ENCODE measurements at places on chromosomes 1 and 21.
A peak's percentile ranks its signal among the peaks of the same experiment; 100 is the strongest.

DNA sequence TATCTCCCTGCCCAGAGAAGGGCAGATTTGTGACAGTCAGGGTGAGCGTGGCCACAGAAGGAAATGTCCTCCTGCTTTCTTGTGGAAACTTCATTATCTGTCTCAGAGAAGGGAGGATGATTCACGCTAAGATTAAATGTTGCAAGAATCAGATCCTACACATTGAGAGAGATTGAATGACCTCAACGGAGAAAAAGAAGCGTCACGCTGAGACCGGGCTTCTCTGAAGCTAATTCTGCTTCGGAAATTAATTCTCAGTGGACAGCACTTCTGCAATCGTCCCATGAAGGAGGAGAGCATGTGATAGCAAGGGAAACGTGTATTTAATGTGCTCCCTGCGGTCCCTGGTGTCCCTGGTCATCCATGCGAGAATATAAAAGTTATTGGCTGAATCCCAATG is 19.8 kb upstream of the C1orf21 start:
- DNase-seq = no peak

GRCh38 chr1:100971021-100971420 is 54.6 kb downstream of the DPH5 start:
- DNase-seq = no peak

DNA sequence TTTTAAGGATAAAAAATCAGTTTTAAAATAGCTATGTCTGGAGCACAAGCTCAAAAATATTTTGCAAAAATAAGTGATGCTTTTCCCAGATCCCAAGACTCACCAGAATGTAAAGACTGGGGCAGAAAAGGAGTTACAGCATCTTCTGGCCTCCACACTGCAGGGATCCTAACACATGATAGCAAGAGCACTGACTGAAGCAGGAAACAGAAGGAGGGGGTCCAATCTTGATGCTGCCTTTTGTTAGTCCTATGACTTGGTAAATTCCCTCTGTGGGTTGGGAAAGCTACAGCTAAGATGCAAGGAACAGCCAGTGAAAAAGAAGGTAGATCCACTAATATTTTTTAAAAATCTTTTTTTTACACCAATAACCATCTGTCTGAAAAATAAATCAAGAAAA is 54.2 kb upstream of the TNR start:
- DNase-seq = no peak

DNA sequence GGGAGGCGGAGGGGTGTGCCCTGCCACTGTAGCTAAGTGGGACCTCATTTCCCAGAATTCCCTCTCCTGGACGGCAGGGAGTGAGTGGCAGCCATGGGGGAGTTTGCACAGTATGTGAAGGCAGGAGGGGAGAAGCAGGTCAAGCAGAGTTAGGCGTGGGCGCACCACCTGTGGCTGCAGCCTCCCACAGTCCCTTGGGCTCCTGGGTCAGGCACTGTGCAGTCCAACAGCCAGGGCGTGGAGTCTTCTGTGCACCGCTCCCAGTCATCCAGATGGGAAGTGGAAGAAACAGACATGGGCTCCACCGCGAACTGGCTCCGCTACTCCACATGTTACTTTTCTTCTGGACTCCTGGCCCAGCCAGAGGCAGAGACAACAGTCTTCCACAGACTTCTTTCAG is 85.4 kb upstream of the TIAM1 start:
- DNase-seq = no peak

DNA sequence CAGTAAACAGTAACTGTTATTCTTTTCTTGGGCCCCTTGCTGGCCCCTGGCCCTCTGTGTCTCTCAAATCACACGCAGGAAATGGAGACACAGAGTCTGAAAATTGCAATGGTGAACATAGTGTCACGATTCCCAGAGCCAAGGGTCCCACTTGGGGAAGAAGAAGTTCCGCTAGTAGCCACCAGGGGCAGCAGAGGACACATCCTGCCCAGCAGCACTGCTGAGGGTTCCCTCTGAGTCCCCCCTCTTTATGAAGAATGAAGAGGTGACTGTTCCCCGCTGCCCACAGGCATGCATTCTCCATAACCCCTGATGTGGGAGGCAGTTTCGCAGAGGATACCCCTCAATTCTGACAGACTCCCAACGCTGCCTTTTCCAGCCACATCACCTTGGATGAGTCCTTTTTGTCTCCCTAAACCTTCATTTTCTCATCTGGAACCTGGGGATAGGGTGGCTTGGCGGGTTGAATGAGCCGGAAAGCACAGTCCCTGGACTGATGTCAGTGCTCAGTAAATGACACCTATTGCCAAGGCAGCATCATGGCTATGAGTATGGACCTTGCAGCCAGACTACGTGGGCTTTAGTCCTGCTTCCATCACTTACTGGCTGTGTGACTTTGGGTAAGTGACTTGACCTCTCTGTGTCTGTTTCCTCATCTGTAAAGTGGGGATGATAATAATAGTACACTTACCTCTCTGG is 238.0 kb upstream of the TMEM51 start:
- peak; percentile 13 for DNase-seq

DNA sequence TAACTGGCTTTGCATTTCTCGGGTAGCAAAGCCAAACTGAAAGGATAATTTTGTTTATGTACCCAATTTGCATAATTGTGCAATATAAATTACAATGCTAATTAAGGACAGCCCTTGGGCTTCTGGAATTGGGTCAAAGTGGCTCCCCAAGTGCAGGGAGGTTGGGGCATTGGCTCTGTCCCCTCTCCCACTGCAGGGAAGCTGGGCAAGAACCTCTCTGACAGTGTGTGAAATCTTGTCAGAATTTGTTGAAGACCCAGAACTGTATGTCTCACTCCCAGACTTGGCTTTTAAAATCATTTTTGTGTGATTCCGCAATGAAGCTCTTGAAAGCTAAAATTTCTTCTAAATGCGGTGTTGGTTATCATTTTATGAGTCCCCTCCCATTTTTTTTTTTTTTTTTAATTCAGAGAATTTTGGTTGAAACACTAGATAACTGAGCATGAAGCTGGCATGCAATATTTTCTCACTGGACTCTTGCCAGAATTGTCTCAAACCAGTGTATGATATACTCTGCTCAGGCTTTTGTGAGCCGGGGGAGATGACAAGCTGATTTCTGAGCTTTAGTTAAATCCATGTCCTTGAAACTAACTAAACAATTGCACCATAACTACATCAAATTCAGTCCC is 878.9 kb upstream of the CXADR start:
- no peak for DNase-seq

DNA sequence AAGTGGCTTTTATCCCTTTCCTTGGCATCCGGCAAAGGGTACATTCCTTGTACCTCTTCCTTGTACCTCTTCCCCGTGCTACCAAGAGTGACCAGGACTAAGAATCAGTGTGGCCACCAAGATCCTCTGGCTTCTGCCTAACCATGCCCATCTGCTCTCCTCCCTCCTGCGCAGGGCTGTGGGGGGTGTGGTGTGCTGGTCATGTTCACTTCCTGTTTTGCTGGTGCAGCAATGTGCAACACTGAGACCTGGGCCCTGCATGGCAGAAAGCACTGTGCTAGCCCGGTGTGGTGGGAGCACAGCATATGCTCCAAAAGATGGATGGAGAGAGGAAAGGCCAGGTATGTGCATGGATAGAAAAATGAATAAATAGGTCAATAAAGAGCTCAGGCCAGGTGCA is 33.3 kb upstream of the TENT5C start:
- DNase-seq = peak; percentile 38

GRCh38 chr1:52426371-52426770 is 22.0 kb downstream of the PRPF38A start:
- no peak for DNase-seq

GRCh38 chr1:228083871-228084278 is 1.4 kb downstream of the ARF1 start:
- no peak for DNase-seq

DNA sequence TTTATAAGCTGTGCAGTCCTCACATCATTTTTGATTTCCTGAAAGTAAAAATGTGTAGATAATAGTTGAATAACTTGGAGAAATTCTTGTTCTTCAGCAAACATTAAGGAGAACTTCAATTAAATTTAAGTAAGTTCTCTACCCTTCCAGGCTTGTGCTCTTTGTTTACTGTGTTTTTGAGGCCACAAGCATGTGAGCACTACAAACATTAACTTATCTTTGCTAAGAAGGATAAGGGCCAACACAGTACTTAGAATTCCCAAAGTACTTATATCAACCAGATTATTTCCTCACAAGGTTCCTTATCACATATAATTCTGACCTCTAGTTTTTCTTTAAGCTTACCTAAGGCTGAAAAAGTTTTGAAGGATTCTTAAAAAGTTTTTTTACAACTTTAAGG is 24.7 kb upstream of the RWDD3 start:
- DNase-seq = no peak
